ENCODE measurements at places on chromosomes 12 and 14.

DNA sequence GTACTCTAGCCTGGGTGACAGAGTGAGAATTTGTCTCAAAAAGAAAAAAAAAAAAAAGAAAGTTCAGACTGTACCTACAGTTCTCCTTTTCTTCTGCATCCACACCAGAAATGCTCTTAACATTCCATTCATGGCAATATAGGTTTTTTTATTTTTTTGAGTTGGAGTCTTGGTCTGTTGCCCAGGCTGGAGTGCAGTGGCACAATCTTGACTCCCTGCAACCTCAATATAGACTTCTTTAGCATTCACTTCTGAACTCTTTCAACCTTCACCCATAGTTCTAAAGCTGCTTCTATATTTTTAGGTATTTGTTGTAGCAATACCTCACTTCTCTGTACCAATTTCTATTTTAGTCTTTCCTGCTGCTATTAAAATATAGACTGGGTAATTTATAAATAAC is 1095.7 kb downstream of the FLRT2 start:
- DNase-seq: no peak

DNA sequence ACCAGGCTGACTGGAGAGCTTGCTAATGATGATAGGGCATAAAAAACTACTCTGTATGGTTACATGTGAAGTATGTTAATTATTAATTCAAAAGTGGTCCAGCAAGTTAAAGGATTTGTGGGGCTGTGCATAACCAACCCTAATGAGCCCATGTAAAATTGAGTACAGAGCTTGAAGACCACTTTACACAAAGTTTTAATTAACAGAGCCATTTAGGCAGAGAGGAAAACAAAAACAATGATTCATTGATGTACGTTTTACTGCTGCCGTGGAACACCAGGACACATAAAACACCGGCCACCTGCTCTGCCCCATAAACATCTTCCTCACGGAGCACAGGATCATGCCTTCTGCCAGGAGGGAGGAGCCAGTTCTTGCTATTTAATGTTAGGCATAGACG is 83.5 kb downstream of the RIMBP2 start:
- no peak for DNase-seq

- DNase-seq: no peak
Observed at GRCh38 chr12:103745962-103746361, 95.1 kb downstream of the NT5DC3 start.

- DNase-seq: no peak
Observed at GRCh38 chr12:118050972-118051910, 9.7 kb downstream of the WSB2 start.

DNA sequence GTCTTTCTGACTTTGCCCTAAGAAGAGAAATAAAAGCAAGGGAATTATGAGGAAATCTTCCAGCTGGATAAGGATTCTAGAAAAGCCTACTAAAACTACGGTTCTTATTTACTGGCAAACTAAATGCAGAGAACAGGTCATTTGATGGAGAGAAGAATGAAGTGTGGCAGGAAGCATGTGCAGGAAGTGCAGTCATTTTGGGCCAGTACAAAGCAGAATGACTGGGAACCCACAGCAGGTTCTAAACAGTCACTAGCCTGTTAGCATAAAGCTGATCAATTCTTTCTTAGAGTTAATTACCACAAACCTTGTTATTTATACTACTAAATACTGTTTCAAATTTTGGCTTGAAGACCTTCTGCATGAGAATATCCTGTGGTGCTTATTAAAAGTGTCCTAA is 36.7 kb downstream of the CFAP54 start:
- no peak for DNase-seq

Data from non-pigmented ciliary epithelial cell (primary cell).